ENCODE measurements at places on chromosomes 5 and 9. TPM values are rescaled to one million over a fixed set of nuclear protein-coding genes. Genes with fewer than 3 reads are reported as not detected.

The FAM78A gene
- total RNA-seq = 0.29 TPM

The NDUFS6 gene
- 146 TPM for total RNA-seq

DNA sequence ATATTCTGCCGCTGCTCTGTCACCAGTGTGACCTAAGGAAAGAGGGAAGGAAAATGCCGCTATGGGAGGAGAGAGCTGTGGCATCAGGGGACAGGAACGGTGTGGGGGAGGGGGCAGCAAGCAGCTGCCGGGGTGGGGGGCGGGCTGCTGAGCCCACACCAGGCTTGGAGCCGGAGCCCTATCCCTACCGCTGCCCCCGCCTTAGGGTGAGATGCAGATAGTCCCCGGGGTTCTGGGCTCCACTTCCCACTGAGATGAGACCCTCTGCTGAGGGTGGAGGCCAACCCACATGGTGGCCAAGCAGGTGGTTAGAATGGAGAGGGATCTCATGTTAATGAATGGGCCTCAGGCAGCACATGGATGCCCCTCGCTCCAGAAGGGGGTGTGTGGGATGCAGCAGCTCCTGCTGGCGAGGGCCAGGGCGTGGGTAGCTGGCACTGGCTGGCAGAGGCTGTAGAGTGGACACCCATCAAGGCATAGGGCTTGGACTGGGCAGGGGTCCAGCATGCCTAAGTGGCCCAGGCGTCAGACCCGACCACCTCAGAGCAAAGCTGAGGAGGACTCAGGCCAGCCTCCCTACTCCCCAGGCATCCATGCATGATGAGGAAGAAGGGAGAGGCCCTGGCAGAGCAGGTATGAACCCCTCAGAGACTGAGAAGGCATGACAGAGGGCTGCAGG is 131.5 kb downstream of the ZNF354C start:
- DNase-seq = no peak

The NTNG2 gene
- total RNA-seq = not detected

The PCAT7 gene
- not detected for total RNA-seq

DNA sequence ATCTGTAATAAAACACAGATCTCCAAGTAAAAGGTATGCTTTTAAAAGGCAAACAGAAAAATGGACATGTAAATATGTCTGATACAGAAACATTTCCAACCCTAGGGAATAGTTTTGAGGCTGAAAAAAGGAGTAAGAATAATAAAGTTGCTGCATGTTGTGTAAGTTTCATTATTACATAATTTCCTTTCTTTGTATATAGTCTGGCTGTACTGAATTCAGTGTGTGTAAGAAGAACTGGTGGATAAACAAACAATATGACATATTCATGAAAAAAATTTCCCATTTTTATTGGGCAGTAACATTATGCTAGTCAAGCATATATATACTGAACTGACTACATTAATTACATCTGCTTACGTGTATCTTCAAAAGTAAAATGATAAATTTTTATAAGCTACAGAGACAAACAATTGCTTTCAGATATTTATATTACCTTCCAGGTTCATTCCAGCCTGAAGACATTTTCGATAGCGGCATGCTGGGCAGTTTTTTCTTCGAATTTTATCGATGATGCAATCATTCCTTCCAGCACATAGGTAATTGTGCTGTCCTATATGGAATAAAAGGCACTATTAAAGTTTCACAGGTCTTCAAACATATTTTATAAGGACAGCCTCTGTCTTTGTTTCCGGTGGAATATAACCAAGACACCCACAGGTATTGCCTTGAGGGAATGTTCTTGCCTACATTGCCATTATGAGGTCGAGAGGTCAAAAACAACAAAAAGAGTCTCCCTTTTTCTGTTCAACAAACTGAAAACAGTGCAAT is 93.6 kb downstream of the NR3C1 start:
- no peak for DNase-seq

DNA sequence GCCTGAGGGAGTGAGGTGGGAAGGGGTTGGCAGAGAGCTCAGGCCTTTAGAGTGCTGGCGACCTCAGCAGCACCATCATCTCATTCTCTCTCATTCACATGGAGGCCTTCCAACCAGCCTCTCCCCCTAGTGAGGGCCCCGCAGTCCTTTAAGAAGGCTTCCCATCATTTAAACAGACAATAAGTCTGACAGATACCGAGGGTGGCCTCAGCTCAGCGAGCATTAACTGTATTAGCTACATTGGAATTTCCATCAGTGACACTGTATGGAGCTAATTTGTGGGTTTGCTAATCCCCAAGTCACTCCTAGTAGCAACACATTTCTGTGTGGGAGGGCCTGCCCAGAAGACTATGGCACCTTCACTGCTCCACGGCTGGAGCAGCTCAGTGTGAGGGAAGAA is 75.8 kb downstream of the INSYN2B start:
- DNase-seq = no peak

The LIX1 gene
- total RNA-seq = under 0.01 TPM

The SPEF2 gene
- total RNA-seq = 2.3 TPM

- peak; percentile 74 for DNase-seq
These were observed 73.5 kb downstream of the SLF1 start for GRCh38 chr5:94691949-94692348.

DNA sequence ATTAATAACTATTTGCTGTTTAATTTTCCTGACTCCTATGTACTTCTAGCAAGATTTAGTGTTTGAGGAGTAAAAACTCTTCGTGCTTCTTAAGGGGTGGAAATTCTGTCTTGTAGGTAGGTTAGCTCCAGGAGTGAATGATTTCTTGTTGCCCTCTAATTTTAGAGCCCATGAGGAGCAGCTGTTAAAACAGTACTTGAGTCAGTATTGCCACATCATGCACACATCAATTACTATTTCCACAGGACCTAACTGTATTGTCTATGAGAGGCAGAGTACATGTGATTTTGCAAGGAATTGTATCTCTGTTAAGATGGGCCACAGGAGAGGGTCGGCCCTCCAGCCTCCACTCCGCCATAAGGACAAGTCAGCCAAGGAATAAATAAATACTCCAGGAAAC is 91.2 kb downstream of the PDZD2 start:
- no peak for DNase-seq

GRCh38 chr9:96554326-96554725 is 65.3 kb downstream of the CDC14B start:
- peak; percentile 7 for DNase-seq

GRCh38 chr5:95068289-95068910 is 216.5 kb downstream of the MCTP1 start:
- DNase-seq = no peak

GRCh38 chr9:116327701-116328405 is 174.3 kb downstream of the PAPPA start:
- no peak for DNase-seq

GRCh38 chr5:55638051-55638450 is 74.1 kb downstream of the SLC38A9 start:
- DNase-seq = no peak

DNA sequence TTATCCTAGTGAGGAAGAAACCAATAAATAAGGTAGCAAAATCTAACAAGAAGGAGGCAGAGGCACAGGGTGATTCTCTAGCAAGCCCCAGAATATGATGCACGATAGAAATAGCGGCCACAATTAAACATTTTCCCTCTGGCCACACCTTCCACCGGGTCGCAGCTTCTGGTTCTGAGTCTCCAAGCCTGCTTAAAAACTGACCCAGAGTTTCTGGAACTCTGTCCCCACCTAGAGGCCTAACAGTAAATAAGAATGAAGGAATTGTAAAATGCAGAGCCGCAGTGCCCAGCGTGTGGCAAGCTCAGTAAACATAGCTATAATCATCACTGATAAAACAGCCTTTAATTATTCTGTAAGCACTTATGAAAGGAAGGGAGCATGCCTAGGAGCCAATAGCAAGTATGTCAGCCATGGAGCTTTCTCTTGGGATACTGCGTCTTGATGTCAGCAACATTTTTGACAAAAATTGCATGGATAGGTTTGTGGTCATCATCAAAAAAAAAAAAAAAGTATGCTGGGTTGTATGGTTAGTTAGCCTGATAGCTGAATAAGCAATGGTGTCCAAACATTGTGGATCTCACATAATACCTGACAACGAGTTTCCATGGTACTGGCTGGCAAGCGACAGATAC is 465.5 kb downstream of the DNAH5 start:
- DNase-seq = peak; percentile 6

DNA sequence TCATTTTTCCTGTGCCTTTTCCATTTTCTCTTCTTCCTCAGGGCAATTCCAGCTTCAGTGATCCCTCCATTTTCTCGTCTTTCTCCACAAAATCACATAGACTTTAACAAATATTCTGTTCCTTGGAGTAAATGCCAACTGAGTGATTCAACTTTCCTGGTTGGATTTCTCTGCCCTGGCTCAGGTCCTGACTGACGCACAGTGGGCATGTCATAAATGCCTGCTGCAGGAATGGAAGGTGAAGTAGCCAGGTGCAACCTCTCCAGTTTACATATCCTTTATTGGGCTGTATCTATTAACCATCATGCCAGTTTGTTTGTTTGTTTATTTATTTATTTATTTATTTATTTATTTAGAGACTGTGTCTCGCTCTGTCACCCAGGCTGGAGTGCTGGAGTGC is 95.1 kb downstream of the MEF2C start:
- DNase-seq = no peak

The TRUB2 gene
- 14.1 TPM for total RNA-seq

- DNase-seq = no peak
These were observed 306.3 kb downstream of the TLE4 start for GRCh38 chr9:79877943-79878602.

The OBP2B gene
- not detected for total RNA-seq

GRCh38 chr5:174159327-174160114 is 114.0 kb downstream of the NSG2 start:
- no peak for DNase-seq

The SARDH gene
- total RNA-seq = 0.07 TPM

The SLC6A19 gene
- not detected for total RNA-seq

DNA sequence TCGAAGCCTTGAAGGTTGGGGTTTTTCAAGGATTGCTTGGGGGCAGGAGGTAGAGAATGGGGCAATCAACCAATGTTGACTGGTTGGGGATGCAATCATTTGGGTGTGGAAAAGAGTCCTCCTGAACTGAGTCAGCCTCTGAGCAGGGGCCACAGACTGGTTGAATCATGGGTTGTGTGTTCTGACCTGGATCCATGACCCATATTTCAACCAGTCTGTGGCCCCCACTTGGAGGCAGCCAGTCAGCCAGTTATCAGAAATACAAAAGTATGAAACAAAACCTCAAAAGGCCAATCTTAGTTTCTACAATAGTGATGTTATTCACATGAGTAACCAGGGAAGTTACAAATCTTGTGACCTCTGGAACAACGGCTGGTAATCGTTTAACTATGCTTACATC is 81.4 kb upstream of the RANBP6 start:
- DNase-seq = peak; percentile 95

DNA sequence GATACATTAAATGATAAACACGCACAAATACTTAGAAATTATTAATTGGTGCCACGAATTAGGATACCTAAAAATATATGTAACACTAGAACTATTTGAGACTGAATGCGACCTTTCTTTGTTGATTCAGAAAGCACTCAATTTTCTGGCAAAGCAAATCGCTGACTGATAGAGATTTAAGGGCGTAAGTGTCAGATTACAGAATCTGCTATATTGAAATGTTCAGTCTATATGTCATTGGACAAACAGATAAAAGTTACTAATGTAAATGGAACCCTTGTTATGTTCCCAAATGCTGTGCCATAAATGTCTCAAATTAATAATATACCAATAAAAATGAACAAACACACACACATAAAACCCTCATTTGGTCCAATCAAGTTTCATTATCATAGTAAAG is 137.9 kb downstream of the MPDZ start:
- DNase-seq = no peak

The UBE2QL1 gene
- total RNA-seq = not detected

DNA sequence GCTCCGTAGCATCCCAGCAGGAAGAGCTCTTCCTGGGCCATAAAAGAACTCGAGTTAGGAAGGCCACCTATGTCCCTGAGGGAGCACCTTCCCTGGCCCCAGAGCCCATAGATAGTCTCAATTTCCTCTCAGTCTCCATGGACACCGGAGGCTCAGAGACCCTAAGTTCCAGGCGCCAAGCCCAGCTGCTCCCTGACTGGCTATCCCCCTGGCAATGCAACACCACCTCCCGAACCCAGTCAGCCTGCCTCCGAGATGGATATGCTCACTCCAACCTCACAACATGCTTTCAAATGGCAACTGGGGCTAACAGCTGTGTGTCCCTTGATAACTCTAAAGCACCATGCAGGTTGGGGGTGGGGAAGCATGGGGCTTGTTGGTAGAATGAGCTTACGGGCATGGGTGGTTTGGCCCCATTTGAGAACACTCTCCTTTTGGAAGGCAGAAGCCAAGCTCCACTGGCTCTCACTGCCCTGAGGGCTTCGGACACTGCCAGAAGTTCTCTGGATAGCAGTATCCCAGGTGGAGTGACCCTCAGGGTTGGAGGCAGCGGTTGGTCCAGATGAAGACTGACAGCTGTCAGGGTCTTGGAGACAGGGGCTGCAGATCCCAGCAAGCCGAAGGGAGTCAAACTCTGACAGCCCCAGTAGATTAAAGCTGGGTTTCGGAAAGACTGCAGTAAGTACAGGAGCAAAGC is 165.3 kb downstream of the PAX5 start:
- no peak for DNase-seq

Data from epithelial cell of proximal tubule (primary cell).